ENCODE measurements at places on chromosomes 11 and 22. TPM values are rescaled to one million over a fixed set of nuclear protein-coding genes. Genes with fewer than 3 reads are reported as not detected.

DNA sequence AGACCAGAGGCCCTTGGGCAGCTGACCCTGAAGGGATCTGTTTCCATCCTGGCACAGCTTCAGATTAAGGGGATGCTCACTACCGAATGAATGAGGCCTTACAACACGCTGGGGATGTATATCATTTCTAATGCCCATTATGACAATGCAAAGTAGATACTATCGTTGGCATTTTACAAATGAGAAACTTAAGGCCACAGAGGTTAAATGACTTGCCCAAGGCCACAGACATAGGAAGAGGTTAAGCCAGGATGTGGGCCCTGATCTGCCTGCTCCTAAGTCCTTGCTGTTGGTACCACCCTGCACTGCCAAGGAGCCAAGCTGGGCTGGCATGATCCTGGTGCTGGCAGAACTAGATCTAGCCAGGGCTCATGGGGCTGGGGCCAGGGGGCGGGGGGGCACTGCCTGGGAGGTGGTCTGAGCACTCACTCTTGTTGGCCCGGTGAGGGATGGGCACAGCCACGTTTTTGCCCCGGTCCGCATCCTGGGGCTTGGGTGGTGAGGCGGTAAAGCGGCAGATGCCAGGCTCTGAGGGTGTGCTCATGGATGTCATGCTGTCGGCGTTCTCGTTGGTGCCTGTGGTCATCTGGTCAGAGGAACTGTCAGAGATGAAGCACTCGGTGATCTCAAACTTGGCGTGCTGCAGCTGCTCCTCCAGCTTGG, 102.8 kb downstream of the CEP164 start:
- no peak for DNase-seq

DNA sequence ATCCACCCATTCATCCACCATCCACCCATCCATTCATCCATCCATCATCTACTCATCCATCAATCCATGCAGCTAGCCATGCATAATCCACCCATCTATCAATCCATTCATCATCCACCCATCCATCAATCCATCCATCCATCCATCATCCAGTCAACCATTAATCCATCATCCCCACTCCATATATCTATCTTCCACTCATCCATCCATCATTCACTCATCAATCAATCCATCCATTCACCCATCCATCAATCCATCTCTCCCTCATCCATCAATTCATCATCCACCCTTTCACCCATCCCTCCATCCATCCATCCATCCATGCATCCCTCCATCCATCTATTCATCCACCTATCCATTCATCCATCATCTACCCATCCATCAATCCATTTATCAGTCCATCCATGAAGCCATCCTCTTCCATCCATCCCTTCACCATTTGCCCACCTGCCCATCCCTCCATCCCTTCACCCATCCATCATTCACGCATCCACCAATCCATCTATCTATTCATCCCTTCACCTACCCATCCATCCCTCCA, 689.4 kb downstream of the BRD1 start:
- DNase-seq, result no peak

GRCh38 chr11:11581481-11581880, 40.3 kb downstream of the GALNT18 start:
- DNase-seq, result no peak

DNA sequence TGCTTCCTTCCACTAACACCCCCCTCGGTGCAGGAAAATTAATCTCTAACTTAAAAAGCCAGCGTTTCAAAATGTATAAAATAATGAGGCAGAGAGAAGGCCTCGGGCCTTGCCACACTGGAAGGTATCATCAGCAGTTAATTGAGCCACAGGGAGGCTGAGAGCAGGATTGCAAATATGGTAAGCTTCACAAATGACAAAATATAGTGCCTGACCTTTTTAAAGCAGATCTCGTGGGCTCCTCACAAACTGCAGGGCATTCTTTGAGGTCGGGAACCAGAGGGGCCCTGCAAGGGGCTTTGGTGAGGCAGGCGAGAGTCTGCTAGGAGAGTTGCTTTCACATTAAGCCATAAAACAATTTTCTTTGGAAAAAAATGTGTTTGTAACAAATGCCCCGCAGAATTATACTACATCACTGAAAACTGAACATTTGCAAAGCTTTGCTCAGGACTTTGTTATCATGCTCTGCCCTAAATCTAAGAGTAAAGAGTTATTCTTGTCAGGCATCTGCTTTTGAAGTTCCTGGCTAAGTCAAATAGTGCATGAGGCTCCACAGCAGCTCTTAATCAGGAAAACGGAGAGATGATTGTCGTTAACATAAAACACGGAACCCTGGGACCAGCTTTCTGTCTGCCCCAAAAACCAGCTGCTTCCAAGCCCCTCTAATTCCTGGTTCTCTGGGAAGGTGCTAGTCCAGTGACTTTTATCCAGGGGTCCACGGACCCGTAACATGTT, 61.4 kb upstream of the SYT13 start:
- no peak for DNase-seq

OR4A16 gene
- polyA plus RNA-seq, result not detected

GRCh38 chr11:123560006-123560405, 94.4 kb downstream of the SCN3B start:
- peak; percentile 85 for DNase-seq

GRCh38 chr22:47051441-47052071, 289.1 kb downstream of the TBC1D22A start:
- no peak for DNase-seq

- peak; percentile 39 for DNase-seq
These were observed at the start of gene LRRC10B for GRCh38 chr11:61507962-61508861. Gene LRRC10B, plus strand, starts transcription at chr11:61508749. Its CDS starts 250 bp downstream, at chr11:61508999.

DNA sequence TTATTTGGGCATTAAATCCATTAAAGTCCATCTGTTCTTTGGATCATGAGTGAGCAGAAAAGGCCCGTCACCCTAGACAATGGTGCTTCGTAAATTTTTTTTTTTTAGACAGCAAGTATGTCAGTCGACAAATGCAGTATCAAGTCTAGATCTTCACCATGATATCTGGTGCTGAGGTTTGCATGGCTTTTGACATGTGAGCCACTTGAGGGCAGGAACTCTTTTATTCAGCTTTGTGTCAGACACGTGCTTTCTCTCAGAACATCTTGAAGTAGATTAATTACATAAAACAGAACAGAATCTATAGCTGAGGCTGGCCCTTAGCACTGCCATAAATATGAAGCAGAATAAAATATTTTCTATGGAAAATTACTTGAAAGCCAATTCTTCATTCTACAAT, 62.9 kb upstream of the CARD18 start:
- no peak for DNase-seq

FBLN1 gene
- polyA plus RNA-seq, result 144 TPM

NRGN gene
- 5.9 TPM for polyA plus RNA-seq

DNA sequence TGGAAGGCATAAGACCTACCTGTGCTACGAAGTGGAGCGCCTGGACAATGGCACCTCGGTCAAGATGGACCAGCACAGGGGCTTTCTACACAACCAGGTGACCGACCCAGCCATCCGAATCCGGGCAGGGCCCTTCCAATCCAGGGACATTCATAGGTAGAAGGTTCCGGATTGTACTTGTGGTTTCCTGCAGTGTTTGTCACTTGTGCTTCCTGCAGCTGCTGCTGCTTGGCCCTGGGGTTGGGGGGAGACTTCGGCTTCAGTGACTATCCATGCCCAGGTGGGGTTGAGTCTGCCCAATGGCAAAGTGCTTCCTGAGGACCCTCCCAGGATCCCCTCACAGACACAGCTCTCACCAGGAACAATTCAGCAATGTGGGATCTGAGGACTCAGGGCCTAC, 2.2 kb downstream of the APOBEC3A start:
- DNase-seq, result no peak

- no peak for DNase-seq
These were observed 116.2 kb downstream of the JRKL start for GRCh38 chr11:96506041-96506440.

- DNase-seq, result no peak
These were observed 57.4 kb downstream of the IGLL1 start for GRCh38 chr22:23522623-23523251.

POTEH gene
- not detected for polyA plus RNA-seq

- DNase-seq, result peak; percentile 88
These were observed 124.3 kb upstream of the TTC12 start for GRCh38 chr11:113189909-113190667.

DNA sequence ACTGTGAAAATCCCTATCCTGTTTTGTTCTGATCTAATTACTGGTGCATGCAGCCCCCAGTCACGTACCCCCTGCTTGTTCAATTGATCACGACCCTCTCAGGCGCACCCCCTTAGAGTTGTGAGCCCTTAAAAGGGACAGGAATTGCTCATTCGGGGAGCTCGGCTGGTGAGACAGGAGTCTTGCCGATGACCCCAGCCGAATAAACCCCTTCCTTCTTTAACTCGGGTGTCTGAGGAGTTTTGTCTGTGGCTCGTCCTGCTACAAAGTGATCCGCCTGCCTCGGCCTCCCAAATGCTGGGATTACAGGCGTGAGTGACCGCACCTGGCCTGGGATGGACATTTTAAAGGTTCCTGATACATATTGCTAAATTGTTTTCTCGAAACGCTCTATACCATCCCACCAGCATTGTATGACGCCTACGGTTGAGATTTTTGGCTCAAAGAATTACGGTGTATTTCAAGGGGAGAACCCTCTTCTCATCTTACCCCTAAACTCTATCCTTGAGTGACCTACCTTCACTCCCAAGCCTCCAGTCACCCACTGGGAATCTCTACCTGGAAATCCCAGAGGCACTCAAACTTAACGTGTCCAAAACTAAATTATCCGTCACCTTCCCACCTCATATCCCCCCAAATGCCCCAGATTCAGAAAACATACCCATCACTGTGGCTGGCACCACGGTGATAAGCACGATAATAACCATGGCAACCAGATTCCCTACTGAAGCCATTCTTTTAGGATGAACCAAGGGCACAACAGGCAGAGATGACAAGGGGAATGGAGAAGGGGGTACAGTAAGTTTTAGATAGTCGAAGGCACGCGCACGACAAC, 789 bp upstream of the POLA2 start:
- no peak for DNase-seq

POU2AF3 gene
- 3.4 TPM for polyA plus RNA-seq

EHF gene
- polyA plus RNA-seq, result not detected

GRCh38 chr22:17896586-17896985, 122.3 kb upstream of the BID start:
- DNase-seq, result peak; percentile 66

- no peak for DNase-seq
These were observed 335.4 kb upstream of the NCAM1 start for GRCh38 chr11:112625814-112626213.

- DNase-seq, result no peak
These were observed 10.6 kb downstream of the TMEM184B start for GRCh38 chr22:38262051-38262795.

GRCh38 chr11:44789496-44789895, 62.7 kb downstream of the TSPAN18 start:
- no peak for DNase-seq

- no peak for DNase-seq
These were observed 59.3 kb downstream of the ANO1 start for GRCh38 chr11:70137383-70137782.

MMP1 gene
- polyA plus RNA-seq, result 0.43 TPM

DNA sequence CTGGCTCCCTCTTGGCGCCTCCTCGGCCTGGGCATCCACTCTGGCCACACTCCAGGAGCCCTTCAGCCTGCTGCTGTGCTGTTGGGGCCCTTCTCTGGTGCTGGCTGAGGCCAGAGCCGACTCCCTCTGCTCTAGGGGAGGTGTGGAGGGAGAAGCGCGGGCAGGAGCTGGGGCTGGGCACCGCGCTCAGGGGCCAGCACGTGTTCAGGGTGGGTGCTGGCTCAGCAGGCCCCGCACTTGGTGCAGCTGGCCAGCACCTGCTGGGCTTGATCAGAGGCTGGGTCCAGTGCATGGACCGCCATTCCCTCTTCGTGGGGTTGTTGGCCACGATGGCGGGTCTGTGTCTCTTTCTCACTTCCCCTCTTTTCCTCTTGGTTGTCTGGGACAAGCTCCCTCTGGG, 2381.0 kb downstream of the LRRC4C start:
- DNase-seq, result no peak

GRCh38 chr11:128719556-128719824, 25.6 kb downstream of the FLI1 start:
- DNase-seq, result no peak

DNA sequence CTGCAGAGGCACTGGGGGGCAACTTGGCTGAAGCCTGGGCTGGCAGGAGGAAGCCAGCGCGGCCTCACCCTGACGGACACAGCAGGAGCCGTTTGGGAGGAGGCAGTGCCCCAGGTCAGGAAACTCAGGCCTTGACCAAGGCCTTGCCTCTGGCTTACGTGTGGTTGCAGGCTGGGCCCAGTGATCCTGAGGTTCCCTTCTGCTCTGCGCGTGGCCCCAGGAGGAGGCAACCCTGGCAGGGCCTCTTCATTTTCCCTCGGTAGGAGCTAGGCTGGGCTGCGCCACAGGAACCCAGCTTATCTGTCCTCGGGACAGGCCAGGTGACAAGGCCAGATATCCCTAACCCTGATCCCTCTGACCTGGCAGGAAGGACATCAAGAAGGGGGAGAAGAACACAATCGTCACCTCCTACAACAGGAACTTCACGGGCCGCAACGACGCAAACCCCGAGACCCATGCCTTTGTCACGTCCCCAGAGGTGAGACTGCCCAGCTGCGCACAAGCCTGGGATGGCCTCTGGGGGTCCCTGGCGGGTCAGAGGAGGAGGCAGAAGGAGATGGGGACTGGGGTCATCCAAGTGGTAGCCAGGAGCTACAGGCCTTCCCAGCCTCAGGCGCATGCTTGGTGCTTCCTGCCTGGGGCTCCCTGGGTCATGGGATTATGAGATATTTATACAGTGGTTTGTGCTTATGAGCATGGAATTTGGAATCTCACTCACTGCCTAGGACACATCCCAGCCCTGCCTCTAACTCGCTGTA, 20.6 kb downstream of the POLR3H start:
- no peak for DNase-seq

- DNase-seq, result no peak
These were observed 328.7 kb upstream of the B3GAT1 start for GRCh38 chr11:134740590-134741261.
